SHP77 treated with DMSO at 0.1 percent for 48 hours (cell line): ENCODE measurements at places on chromosomes 11 and 22.

DNA sequence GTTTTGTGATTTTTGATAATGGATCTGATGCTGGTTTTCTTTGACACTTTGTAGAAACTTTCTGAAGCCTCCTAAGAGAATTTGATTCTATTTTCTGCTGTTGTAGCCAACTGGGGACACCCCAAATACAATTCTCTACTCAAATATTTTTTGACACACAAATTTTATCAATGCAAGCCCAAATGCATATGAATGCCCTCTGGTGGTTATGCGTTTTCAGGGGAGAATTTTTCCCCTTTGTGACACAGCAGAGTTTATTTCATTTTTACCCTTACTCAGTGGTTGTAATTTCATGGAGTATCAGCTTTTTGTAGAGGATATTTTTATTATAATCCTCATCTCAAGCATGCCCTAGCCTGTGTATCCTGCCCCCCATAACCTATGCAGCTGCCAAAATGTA, 44.7 kb upstream of the MTMR2 start:
- DNase-seq = no peak

DNA sequence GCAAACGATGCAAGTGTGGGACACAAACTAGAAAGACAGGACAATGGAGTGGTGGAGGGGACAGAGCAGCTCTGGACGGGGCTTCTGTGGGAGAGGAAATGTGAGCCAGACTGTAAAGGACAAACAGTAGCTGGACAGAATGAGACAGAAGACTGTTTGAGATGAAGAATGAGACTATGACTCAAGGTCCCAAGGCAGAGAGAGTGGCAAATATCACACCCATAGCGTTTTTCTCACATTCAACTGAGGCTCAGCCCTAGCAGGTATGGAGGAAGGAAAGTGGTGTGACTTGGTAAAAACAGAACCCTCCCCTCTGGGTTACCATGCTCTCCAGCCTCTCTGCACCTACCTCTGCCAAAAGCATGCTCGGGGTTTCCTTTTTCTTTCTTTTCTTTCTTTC, 96.5 kb downstream of the RPL27A start:
- no peak for DNase-seq

DNA sequence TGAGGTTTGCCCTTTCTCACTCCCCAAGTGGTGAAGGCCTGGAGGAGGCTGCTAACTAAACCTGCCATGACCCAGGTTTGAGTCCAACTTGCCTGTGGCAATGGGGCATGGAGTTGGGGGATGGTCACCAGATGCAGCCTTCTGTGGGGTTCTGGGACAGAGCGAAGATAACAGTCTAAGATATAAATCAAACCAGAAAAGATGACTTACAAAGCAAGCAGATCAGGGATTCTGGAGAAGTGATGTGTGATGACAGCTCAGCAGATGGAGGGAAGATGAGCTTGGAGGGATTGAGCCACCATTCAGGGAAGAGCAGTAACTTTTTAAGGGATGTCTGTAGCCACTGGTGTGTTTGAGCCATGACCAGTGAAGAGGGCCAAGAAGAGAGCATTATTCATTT, 63.6 kb downstream of the MTNR1B start:
- DNase-seq = no peak

GRCh38 chr11:18650859-18651557, 16.9 kb upstream of the SPTY2D1 start:
- DNase-seq = no peak

DNA sequence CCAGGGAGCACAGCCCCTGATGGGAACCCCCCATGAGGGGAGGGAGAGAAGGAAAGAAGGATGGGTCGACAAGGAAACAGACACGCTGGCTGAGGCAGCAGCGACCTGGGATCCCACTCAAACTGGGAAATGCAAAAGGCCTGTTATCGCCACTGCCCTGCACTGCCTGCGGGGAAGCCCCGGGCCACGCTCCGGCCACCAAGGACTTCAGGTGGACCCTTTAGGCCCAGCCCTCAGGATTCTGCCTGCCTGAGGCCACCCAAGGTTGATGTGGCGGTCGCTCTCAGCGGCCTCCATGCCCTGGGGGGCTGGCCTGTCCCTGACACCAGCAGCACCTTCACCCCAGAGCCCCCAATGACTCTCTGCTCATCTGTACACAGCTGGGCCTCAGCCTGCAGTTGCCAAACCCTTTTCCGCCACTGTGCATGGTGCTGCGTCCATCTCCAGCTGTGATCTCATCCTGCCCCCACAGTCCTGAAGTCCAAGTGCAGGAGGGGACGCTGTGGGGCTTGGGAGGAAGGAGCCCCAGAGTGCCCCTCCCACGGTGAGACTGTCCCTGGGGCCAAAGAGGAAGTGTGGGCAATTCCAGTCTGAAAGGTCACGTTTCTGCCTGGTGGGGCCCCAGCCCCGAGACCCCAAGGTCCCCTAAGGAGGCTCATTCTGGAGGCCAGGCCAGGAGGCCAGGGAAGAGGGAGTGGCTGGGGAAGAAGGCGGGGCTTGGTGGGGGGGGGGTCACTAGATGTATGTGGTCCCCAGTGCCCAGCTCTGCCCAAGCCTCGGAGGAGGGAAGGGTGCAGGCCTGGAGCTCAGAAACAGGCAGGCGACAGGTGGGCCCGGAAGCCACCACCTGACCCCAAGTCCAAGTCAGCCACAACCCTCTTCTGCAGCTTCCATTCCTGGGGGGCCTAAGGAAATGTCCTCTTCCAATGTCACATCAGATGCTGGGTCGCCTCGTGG, 31.6 kb downstream of the OSBPL5 start:
- no peak for DNase-seq

- no peak for DNase-seq
These were observed 63.4 kb downstream of the NAT10 start for GRCh38 chr11:34168642-34169420.

- no peak for DNase-seq
These were observed 496.2 kb upstream of the CCDC90B start for GRCh38 chr11:83782329-83782728.

DNA sequence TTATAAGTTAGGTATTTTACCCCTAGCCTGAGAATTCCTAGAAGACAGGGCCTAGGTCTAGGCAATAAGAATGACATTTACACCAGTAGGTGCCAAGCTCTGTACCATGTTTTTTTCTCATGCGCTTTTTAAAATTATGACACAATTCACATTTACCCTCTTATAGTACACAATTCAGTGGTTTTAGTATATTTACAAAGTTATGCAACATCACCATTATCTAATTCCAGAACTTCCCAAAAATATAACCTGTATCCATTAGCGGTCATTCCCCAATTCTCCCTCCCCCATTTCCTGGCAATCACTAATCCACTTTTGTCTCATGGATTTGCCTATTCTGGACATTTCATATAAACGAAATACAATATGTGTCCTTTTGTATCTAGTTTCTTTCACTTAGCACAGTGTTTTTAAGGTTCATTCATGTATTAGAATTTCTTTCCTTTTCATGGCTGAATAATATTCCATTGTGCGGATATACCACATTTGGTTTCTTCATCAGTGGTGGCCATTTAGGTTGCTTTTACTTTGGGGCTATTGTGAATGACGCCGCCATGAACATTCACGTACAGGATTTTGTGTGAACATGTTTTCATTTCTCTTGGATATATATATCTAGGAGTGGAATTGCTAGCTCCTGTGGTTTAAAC, 92.4 kb downstream of the MICAL2 start:
- no peak for DNase-seq

- DNase-seq = no peak
These were observed 30.4 kb upstream of the MICAL2 start for GRCh38 chr11:12079726-12080556.

DNA sequence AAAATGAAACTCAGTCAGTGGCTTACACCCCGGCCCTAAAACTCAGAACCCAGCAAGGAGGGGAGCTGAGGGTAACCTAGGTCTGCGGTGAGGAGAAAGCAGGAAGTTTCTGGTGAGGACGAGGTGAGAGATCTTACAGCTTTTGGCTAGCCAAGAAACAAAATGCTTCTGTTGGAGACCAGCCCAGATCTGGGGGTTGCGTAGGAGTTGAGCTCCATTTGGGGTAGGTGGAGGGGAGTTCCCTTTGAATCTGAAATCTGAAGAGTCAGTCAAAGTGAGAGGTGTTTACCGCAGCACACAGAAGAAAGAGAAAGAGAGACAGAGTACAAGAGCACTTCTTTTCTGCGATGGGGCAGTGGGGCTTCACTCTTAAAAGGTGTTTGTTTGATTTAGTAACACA, 29.6 kb downstream of the EHF start:
- DNase-seq = no peak

- no peak for DNase-seq
These were observed 299.6 kb upstream of the NCAM1 start for GRCh38 chr11:112661571-112661970.

GRCh38 chr11:115383431-115383830, 120.8 kb downstream of the CADM1 start:
- no peak for DNase-seq

- no peak for DNase-seq
These were observed 974 bp downstream of the ANAPC15 start for GRCh38 chr11:72111300-72112142.

GRCh38 chr22:24503843-24504338, 8.8 kb downstream of the UPB1 start:
- DNase-seq = no peak

- no peak for DNase-seq
These were observed 1098.0 kb downstream of the BRD1 start for GRCh38 chr22:48729499-48730171.

- no peak for DNase-seq
These were observed 17.5 kb upstream of the ARHGEF17 start for GRCh38 chr11:73290536-73290935.

GRCh38 chr22:38029901-38030300, 27.3 kb upstream of the PICK1 start:
- no peak for DNase-seq

- no peak for DNase-seq
These were observed 29.7 kb upstream of the DDX6 start for GRCh38 chr11:118820412-118821357.

- no peak for DNase-seq
These were observed at the start of gene C11orf97 for GRCh38 chr11:94511932-94512781. Gene C11orf97, plus strand, starts transcription at chr11:94512461. Its CDS starts 68 bp downstream, at chr11:94512529.

GRCh38 chr11:11531131-11531908, 90.5 kb downstream of the GALNT18 start:
- no peak for DNase-seq

DNA sequence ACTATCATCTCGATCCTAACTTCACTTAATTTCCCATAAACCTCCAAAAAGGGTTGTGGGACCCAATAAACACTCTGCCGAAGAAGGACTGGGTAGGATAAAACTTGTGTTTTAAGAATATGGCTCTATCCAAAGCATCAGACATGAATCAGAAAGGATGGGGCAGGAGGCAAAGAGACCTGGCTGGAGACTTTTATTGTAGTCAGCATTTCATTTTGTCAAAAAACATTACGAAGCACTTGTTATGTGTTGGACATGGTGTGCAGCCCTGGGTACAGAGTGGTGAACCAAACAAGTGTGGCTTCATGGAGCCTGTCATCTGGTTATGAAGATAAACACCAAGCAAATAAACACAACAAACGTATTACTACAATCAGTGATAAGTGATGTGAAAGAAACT, 17.3 kb downstream of the IL10RA start:
- DNase-seq = no peak

- no peak for DNase-seq
These were observed 17.6 kb upstream of the GAS2L1 start for GRCh38 chr22:29288837-29289236.

- no peak for DNase-seq
These were observed 968.0 kb downstream of the OPCML start for GRCh38 chr11:132564091-132564885.
